ENCODE measurements at places on chromosomes 7 and 10.

DNA sequence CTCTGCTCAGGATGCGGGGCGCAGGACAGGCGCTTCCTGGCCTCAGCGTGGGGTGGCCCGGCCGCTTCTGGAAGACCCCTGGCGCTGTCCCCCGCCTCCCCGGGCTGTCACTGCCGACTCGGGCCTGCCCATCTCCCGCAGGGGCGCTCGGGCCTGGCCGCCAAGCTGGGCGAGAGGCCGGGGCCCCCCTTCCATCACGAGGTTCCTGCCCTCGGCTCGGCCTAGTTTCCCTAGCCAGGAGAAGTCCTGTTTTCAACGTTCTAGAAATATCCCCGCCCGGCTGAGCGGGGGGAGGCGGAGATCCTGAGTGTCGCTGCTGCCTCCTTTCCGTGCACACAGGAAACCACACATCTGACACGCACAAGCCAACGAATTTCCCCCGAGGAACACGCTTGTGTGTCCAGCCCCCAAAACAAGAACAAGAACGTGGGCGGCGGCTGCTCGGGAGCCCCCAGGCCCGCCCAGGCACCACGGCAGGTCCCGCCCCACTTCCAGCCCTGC, 33.7 kb downstream of the AP5Z1 start:
- no peak for DNase-seq

- no peak for DNase-seq
These were observed 116.9 kb downstream of the RSU1 start for GRCh38 chr10:16700331-16700730.

DNA sequence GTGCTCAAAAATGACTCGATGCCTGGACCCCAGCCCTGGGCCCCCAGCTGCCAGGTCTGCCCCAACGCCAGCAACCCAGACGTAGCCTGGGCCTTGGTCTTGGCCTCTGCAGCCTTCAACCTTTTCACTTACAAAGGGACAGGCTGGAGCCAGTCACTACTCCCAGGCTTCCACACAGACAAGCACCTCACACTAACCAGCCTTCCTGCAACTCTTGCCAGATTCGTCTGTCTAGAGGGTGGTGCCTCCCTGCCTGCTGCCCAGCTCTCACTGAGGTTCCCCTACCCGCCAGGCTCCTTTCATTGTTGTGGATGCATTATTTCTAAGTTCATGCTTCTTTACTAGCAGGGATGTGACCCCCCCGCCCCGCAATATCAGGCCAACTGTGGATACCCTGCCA, 56.3 kb downstream of the NUDCD3 start:
- no peak for DNase-seq

GRCh38 chr10:100819424-100819823, 74.0 kb downstream of the PAX2 start:
- no peak for DNase-seq

GRCh38 chr7:78803501-78804127, 649.9 kb downstream of the MAGI2 start:
- no peak for DNase-seq

- no peak for DNase-seq
These were observed 54.4 kb upstream of the TMEM273 start for GRCh38 chr10:49242604-49243003.

DNA sequence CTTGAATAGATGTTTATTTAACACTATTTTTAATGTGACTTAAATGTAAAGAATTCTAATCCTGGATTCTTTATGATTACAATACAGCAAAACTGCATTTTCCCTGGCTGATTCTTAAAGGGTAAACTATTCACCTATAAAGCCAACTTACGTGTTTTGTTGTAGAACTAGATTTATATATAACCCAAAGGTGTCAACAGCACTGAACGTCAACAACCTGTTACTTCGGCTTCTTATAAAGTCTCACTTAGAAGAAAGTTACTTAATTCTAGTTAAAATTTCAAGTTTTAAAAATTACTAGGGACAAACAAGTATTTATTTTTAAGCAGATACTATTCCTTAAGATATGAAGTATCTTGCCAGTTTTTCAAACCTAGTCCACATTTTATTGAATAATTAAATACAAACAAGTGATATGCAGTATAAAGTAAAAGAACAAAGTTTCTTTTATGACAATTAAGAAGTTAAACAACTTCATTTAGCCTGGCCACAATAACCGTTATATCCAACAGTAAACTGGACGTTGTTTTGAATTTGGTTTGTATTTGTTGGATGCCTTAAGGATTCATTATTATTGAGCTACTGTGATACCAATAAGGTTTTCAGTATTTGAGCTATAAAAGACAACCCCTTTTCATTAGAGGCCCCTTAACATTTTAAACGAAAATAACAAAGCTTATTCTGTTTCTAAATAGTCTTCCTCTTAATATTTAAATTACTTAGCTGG, 83.1 kb downstream of the SNX10 start:
- DNase-seq = no peak

GRCh38 chr10:84599254-84599653, 270.9 kb downstream of the CCSER2 start:
- DNase-seq = no peak

GRCh38 chr10:12077580-12078180, 8.9 kb downstream of the DHTKD1 start:
- DNase-seq = no peak

GRCh38 chr10:123458933-123459332, 207.2 kb upstream of the GPR26 start:
- no peak for DNase-seq

GRCh38 chr7:24108906-24109376, 175.0 kb upstream of the NPY start:
- DNase-seq = no peak

GRCh38 chr10:123936426-123936825, 44.8 kb upstream of the CPXM2 start:
- no peak for DNase-seq

DNA sequence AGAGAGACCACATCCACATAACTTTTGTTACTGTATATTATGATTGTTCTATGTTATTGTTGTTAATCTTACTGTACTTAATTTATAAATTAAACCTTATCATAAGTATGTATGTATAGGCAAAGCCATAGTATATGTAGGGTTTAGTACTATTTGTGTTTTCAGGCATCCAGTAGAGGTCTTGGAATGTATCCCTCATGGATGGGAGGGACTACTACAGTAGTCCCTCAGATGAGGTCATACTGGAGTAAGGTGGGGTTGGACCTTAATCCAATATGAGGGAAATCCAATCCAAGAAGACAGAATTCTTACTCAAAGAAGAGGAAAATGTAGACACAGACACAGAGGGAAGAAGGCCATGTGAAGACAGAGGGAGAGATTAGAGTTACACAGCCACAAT, 34.1 kb upstream of the MALRD1 start:
- no peak for DNase-seq

DNA sequence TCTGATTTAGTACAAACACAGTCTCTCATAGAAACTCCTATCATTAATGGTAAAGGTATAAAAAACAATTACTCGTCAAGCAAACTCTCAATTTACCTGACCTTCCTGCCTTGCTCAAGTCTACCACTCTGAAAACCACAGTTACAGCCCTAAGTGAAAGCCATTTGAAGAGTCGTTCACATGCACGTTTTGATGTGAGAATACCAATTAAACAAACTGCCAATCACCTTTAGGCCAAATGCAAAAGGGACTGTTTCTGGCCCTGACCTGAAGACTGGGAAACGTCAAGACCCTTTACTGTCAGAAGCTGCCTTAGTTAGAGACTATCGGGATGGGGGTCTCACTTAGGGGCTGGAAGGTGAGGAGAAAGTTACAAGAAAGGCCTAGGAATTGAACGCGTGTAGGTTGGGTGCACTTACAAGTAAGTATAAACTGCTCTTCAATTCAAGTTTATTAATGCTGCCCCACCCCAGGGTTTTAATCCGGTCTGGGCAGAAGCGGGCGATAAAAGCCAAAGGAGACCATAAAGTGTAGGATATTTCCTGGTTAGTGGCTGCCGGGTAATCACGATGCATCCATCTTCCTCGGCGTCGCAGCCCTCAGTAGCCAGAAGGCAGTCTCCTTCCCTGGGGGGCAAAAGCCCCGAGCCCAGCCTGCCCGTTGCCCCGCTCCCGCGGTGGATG, 935 bp downstream of the TM9SF3 start:
- DNase-seq = no peak
